ENCODE measurements at places on chromosomes 7 and 10.
A peak's percentile ranks its signal among the peaks of the same experiment; 100 is the strongest.

GRCh38 chr7:134554417-134554966 lies 5.6 kb downstream of the AKR1B15 start:
- DNase-seq = no peak

GRCh38 chr7:106151459-106152312 lies 39.6 kb upstream of the SYPL1 start:
- DNase-seq = no peak

DNA sequence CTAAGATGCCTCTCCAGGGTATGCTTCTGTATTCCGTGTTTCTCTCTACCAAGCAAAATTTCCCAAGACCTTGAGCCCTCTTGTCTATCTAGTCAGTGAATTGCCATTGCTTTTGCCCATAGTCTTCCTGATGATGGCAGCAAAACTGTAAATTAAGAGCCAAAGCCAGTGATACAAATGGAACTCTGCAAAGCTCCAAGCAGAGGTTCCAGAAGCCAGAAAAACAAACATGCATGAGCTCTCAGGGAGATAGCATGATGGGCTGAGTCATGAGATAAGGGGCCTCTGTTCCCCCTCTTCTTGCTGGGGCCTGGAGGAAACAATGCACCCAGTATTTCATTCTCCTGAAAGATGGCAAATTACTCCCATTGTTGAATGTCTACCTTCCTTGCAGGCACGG lies 24.7 kb downstream of the LSMEM1 start:
- peak; percentile 3 for DNase-seq

GRCh38 chr10:107163881-107164861 lies at the start of gene SORCS1:
Gene SORCS1 (minus strand): TSS chr10:107164706.
- peak; percentile 4 for DNase-seq
